ENCODE measurements at places on chromosomes 7 and 10.

GRCh38 chr7:93047514-93048099 is 70.2 kb downstream of the SAMD9 start:
- DNase-seq, result no peak

DNA sequence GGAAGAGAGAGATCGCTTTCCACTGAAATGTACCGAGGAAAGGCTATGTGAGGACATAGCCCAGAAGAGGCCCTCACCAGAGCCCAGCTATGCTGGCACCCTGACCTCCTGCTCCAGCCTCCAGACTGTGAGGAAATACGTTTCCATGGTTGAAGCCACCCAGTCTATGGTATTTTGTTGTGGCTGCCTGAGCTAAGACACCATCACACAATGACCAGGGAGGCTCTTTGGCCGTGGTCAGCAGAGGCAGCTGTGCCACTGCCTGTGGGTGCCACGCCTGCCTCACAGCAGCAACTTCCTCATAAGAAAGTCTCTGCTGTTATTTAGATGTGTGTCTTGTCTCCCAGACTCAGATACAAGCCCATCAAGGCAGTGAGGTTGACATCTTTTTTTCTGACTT is 182.7 kb upstream of the PLXNA4 start:
- no peak for DNase-seq

- DNase-seq, result no peak
These were observed 238.8 kb downstream of the FANK1 start for GRCh38 chr10:126135177-126135576.

GRCh38 chr10:11521860-11522259 is 89.6 kb downstream of the USP6NL start:
- no peak for DNase-seq

GRCh38 chr10:126673565-126673964 is 3.1 kb upstream of the C10orf90 start:
- no peak for DNase-seq

DNA sequence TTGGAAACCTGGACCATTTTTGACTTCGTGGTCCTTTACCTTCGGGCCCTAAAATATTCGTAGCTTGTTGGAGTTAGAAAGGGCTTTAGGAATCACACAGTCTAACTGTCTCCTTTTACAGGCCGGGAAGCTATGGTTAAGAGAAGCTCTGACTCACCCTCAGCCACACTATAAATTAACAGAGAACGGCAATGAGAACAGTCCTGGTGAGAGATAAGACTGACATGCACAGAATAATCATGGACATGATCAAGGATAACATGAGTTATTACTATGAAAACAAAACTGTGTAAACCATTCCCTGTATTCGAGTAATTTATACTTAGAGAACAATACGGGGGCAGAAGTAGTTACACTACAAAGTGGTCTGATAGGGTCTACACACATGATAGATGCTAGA is 162.5 kb upstream of the MALRD1 start:
- no peak for DNase-seq

DNA sequence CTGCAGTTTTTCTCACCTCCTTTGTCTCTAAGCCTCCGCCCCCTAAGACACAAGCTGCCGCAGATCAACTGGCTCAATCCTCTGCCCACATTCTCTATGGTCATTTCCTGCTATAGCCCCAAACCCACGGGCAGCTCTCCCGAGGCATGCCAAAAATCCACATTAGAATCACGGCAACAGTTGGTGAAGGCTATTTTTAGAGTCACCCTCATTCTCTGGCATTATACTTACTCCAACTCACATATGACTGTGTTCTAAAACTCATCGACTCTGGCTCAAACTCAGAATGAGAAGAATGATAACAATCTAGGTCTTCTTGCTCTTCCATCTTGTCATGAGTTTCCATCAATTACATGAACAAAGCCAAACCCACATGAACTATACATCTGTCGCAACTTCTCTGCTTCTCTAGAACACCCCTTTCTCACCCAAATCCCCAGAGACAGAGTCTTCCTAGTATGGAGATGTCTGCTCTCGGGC is 10.9 kb upstream of the KIAA1549 start:
- DNase-seq, result no peak

DNA sequence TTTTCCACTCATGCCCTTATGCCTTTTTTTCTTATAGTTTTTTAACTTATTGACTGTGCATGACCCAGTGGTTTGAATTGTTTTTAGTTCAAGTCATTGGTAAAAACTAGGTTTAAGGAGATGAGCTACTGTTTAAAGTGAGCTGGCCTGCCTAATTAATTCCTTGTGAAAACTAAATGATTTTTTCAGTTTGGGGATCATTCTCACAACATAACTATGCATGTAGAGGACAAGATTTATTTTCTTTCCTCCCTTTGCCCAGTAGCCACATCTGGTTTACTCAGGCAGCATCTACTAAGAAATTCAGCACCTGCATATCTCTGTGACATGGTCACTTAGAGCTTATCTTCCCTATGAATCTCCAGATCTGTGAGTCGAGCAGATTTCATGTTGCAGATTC is 1.7 kb downstream of the ADO start:
- no peak for DNase-seq
